Naive thymus-derived CD4-positive, alpha-beta T cell (primary cell): ENCODE measurements at places on chromosomes 6 and 20.
A peak's percentile ranks its signal among the peaks of the same experiment; 100 is the strongest.

GRCh38 chr20:37914672-37915433, 11.9 kb downstream of the VSTM2L start:
- DNase-seq: peak; percentile 35

- no peak for DNase-seq
These were observed 80.4 kb downstream of the AK9 start for GRCh38 chr6:109610590-109610989.

- no peak for DNase-seq
These were observed 17.2 kb upstream of the NOX3 start for GRCh38 chr6:155472886-155473285.

GRCh38 chr6:149212206-149212605, 105.3 kb upstream of the TAB2 start:
- DNase-seq: no peak

DNA sequence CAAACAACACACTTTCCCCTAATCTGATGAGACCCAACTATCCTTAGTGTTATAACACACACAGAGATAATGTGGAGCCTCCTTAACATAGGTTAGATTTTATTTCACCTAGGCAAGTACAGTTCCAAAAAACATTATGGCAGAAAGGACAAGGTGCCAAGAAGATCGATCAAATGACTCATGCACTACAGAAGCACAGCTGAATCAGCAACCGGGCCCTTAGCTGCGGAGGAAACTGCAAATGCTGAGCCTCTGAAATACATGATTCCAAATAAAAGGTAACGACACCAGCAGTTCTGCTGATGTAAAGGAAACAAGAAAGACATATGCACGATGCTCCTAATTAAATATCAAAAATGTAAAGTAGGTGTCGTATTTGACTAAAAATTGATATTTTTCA, 19.9 kb upstream of the MUC21 start:
- no peak for DNase-seq

- no peak for DNase-seq
These were observed 84.8 kb upstream of the SOX4 start for GRCh38 chr6:21508753-21509152.

GRCh38 chr6:96211341-96211740, 195.6 kb downstream of the FUT9 start:
- DNase-seq: no peak

DNA sequence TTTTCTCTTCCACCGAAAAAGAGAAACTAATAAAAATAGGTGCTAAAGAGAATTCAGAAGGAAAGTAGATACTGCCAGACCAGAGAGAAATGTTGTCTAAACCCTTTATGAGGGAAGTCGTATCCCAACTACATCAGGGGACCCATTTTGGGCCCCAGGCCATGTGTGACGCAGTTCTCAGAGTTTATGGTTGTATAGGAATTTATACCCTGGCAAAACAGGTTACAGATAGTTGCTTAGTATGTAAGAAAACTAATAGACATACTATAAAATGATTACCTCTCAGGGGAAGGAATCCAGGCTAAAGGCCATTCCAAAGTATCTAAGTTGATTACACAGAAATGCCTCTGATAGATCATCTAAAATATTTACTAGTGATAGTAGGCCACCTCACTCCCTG, 28.6 kb upstream of the SLC52A3 start:
- DNase-seq: no peak

DNA sequence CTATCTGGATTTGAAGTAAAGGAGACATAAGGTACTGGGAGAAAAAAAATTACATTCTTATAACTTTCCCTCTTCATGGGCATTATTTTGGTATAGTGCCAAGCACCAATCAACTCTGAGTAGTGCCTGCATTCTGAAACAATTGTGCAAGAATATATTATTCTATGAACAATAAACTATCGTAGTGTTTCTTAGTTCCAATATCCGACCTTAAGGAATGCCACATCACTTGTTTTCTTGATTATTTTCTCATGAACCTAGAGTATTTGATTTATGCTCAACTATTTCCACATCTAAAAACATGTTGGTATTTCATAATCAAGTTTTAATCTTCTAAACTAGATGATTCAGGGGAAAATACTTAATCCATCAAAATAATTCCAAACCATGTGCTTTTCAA, 294.4 kb upstream of the TBX18 start:
- no peak for DNase-seq
